Progenitor cell of endocrine pancreas (in vitro differentiated cells): ENCODE measurements at places on chromosomes 6 and 20.
A peak's percentile ranks its signal among the peaks of the same experiment; 100 is the strongest.

DNA sequence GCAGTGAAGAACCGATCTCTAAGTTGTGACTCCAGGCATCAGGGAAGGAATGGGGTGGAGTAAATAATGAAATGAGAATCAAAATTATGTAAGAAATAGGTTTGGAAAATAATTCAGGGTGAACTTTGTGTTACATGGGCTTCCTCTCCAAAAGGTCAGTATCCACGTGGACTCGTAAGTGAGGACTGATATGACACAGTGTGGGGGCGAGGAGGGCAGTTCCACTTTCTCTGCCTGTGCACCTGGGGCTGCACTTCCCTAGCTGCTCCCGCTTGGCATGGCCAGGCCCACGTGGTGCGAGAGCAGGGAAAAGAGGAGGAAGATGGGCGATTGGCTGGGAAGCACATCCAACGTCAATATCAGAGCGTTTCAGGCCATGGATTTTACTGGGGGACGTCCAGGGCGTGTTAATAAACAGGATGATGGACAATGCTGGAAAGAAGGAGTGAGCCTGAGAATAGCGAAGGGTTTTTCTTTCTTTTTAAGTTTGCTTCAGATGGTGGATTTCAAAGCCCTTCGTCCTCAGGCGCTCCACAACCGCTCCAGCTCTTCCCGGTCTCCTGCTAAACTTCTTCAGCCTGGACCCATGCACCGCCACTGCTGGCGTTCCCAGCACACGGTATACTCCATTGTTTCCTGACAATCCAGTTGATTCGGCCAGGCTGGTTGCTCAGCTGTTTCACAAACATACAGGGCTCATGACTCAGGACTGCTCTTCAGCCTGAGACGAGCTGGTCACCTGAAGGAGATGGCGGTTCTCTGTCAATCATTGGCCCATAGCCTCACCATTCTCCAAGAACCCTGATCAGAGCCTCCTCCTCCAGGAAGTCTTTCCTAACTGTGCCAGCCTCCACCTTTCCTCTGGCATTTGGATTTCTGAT is 11.8 kb downstream of the CCR6 start:
- no peak for DNase-seq

DNA sequence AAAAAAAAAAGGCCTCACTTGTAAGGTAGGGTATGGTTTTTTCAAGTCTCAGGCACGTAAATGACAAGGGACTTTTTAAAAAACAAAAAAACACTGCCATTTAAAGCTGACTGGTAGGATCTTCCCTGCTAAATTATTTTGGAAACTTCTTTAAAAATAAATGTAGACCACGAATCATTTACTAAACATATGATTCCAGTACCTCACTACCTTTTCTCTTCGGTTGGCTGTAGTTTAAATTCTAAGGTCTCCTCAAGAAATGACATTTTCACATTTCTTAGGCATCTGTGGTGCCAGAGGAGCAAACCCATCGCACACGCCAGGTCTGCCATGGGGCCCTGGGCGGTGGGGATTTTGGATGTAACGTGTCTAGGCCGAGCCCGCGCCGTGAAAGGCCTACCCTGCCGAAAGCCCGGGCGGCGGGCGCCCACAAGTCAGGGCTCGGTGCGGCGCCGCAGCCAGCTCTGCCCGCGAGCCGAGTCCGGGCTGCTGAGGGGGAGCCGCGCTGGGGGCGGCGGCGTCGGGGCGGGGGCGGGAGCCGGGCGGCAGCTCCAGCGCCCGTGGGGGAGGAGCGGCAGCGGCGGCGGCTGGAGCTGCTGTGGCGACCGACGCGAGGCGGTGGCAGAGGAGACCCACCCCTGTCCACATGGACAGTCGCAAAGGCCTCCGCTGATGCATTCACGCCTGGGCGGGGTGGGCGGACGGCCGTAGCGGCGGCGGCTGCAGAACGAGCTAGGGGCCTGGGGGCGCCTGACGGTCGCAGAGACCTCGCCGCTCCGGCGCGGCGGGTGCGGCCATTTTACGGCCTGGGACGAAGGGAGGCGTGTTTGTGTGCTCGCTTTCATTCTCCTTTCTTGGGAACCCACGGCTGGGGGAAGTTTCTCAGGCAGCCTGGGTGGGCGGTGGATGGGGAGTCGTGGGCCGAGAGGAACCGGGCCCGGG is at the start of gene SENP6:
SENP6 (plus strand) TSS at position 577 of the 942 bp plus-strand sequence. CDS start 645 bp downstream, outside the sequence.
- DNase-seq = peak; percentile 70

DNA sequence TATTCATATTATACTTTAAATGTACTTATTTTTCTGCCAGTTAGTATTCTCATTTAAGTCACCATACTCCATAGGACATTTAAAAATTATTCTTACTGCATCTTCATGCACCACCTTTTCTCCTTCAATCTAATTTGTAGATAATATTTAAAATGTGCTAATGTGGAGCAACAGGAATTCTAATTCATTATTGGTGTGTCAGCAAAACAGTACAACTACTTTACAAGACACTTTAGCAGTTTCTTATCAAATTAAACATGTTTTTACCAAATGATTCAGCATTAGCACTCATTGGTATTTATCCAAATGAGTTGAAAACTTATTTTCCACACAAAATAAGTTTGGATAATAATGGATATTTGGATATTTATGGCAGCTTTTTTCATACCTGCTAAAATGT is 1041.8 kb upstream of the ADGRB3 start:
- no peak for DNase-seq

DNA sequence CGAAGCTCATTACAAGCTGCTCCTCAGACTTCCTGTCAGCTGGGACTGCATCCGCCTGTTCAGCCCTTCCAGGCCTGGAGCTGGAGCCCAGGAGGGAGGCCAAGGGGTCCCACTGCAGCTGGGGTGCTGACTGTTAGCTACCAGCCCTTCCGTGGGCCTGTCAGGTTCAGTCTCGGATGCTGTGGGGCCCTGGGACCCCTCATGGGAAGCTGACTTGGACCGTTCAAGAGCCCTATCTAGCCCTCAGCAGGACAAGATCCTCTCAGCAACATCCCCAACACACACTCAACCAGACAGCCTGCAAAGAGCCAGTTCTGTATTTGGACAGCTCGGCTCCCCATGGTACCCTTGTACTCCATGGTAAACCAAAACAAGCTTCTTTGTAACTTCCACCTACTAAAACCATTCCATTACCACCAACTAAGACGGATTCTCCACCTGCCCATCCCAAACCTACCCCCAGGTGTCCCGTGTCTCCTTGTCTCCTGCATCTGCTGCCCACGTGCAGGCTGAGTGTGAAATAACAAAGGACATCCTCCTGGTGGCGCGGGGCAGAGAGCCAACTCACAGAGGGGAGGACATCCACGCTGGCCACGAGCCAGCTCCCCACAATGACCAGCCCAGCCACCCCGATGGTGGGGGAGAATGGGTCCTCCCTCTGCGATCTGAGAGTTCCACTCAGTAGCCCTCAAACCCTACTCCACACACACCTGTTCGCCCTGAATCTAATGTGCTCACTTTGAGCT is 111.2 kb downstream of the TAF4 start:
- no peak for DNase-seq

GRCh38 chr6:15550546-15551123 is 112.2 kb downstream of the DTNBP1 start:
- no peak for DNase-seq

- DNase-seq = no peak
Measured at GRCh38 chr6:133956416-133957049, 3.5 kb downstream of the TBPL1 start.

DNA sequence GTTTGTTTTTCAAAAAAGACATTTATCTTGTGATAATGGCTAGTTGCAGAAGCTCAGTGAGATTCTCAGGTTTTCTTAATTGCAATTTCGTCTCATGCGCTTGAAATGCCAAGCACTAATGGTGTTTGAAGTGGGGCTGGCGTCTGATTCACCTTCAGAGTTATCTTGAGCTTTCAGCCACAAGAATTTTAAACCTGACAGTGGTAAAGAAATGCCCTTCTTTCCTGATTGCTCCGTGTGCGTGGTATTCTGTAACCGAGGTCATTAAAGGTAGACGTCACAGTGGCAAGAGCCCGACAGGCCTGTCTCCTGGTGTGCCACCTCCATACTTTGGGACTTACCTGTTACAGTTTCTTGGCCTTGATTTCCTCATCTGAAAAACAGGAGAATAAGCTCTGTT is 126.5 kb upstream of the QKI start:
- no peak for DNase-seq

DNA sequence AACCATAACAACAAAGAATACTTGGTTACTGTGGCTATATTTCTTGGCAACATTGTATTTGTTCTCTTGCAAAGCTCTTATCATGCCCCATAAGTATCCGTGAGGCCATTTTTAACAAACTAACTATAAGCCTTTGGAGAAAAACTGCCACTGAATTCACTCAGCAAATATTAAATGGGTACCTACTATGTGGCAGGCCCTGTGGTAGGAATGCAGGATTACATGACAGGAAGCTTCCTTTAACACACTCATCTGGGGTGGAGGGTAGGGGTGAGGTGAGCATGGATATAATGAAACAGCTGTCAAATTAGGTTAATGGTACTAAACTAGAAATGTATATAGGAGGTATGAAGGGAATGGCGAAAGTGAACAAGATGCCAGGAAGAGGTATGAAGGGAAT is 504.8 kb downstream of the MEI4 start:
- no peak for DNase-seq

DNA sequence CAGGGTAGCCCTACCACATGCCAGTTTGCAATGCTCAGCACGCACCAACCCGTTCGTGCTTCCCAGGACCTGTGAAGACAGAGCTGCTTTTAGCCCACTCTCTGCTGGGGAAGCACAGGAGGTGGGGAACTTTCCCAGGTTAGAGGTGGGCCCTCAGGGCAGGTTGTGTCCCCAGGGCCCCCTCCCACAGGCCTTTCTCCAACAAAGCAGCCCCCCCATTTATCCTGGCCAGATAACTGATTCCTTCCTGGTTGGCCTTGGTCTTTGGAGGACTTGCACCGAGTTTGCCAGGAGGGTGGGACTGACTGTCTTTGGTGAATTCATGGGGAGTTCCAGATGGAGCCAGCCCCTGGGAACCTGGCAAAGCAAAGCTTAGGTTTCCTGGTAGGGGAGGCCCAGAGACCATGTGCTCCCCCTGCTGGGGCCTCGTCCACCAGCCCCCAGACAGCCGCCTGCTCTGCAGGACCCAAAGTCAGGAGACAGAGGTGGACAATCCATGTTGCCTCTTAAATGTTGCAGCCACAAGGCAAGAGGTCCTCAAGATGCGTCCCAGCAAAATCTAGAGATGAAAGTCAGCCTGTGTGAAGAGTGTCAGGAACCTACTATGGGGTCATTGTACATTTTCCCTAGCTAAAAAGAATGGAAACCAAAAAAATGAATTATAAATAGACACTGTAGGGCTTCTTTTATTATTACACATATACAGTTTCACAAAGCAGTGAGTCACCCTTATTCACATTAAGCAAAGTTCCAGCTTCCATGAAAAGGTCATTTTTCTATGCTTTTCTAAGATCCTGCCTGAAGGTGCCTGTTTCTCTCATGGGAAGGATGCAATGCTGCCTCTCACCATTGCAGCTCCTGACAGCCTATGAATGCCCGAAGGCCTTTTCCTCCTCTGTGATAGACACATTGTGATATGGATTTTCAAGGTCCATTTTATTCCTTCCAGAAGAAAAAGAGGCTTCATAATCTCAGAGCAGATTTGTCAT is 497.8 kb downstream of the PREX1 start:
- no peak for DNase-seq

- peak; percentile 34 for DNase-seq
Measured at GRCh38 chr20:39112178-39112743, 150.1 kb downstream of the DHX35 start.

GRCh38 chr6:100084991-100085364 is 91.0 kb upstream of the MCHR2 start:
- DNase-seq = no peak

DNA sequence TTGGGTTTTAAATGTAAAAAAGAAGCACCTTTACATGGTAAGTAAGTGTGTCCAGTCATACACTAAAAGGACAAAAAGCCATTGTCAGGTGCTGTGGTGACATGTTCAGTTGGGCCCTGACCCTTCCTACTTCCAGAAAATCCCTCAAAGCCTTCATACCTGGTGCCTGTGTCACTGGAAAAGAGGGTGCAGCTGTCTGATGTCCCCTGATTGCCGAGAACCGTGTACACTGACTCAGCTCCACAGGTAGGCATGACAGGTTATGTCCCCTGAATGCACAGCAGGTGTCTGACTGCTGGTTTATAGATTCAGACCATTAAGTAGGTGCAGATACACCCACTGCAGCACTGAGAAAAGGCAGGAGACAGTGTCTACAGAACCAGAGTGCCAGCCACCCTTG is 99.1 kb downstream of the FOXC1 start:
- DNase-seq = no peak

- DNase-seq = no peak
Measured at GRCh38 chr6:912871-913835, 220.2 kb upstream of the EXOC2 start.

DNA sequence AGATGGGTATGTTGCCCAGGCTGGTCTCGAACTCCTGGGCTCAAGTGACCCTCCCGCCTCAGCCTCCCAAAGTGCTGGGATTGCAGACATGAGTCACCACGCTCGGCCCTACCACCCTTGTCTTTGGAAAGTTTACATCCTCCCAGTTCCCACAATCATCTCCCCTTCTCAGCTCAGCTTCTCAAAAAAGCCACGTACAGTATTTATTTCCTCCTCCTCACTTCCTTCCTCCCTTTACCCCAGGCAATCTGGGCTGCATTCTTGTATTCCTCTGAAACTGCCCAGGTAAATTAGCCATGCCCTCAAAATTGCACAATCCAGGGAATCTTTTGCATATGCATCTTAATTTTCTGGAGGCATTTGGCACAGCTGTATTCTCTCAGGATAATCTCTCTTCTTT is 7.4 kb upstream of the SLC23A2 start:
- no peak for DNase-seq

GRCh38 chr6:20309186-20309585 is 92.5 kb upstream of the E2F3 start:
- no peak for DNase-seq

- DNase-seq = no peak
Measured at GRCh38 chr6:82878812-82879211, 186.8 kb downstream of the UBE3D start.

GRCh38 chr6:100458841-100459591 is 5.7 kb downstream of the SIM1 start:
- DNase-seq = no peak

GRCh38 chr6:156779206-156780094 is 2.3 kb downstream of the ARID1B start:
- DNase-seq = peak; percentile 29

DNA sequence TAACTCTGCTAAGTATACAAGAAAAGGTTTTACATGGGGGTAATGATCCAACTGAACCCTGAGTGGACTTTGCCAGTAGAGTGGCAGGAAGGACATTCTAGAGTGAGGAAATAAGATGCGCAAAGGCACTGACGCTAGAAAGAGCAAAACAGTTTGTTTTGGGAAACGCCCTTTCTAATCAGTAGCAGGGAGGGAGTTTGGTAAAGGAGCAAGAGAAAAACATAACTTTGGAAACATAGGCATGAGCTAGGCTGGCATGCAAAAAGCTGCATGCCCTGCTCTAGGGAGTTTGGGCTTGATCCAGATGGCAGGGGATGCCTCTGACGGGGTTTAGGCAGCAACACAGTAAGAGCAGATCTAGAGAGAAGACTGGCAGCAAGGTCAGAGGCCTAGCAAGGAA is 135.2 kb downstream of the DST start:
- no peak for DNase-seq
